Left ventricle myocardium superior (tissue), 1 donor: ENCODE measurements at places on chromosomes 3 and 15. TPM values are rescaled to one million over a fixed set of nuclear protein-coding genes. Genes with fewer than 3 reads are reported as not detected.

DNA sequence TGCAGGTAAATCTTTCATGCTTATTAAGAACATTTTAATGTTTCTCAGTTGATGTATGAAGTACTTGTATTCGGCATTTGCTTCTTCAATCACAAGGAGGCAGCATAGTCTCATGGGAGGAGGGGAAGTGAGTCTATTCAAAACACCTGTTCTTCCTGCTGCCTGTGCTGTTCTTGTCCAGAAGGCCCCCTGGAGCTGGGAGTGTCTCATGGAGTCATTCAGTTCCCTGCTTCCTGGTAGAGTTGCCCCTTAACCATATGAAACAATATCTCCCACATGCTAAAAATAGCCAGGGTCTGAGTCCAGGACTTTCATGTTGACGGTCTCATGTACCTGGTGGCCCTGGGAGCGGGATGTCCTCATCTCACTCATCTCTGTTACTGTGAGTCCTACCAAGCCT lies 15.5 kb upstream of the PPP1R2 start:
- no peak for DNase-seq

DNA sequence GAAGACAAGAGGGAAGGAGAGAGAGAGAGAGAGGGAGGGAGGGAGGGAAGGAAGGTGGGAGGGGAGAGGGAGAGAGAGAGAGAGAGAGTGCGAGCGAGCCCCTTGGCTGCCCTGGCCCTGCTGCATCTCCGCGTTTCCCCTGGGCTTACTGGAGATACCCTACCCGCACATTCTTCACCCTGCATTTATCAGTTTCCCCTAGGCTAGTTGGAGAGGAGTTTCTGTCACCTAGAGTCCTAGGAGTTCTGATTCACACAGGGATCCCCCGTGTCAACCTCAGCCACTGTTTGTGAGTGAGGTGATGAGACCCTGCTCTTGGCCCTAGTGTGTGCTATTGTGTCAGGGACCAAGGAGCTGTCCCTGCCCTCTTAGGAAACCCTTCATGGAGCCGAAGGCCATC lies 18.7 kb downstream of the BHLHE40 start:
- DNase-seq, result no peak

DNA sequence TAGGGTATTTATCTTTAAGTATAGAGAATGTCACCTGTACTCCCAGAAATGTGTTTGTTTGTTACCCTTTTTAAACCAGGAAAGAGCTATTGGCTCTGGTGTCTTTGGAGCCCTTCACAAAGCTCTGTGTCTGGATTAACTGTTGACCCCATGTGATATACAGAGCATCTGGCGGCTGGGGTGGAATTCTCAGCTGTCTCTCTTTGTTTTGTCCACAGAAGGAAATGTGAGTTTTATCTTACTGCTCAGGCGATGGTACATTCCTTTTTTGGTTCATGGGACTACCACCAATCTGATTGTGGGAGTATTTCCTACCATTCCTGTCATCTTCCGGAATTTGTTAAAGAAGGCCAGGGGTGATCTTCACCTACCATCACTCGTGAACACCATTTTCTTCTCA lies 120.3 kb downstream of the AKAP13 start:
- peak; percentile 37 for DNase-seq

DNA sequence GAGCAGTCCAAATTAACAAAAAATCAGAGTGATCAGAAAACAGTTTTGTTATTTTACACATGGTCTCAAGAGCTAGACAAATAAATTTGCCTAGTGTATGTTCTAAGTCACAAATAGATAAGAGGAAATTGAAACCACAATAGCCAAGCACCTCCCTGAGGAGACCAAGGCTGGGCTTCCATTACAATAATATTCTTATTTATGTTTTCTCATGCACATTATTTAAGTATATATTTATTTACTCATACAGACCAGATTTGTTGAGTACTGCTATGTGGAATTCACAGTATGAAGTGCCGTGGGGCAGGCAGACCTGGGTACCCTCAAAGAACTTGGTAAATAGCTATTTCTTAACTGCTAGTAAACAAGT lies 242.3 kb upstream of the ICE2 start:
- no peak for DNase-seq

- no peak for DNase-seq
Observed at GRCh38 chr3:156795890-156796481, 30.2 kb upstream of the LEKR1 start.

GRCh38 chr3:41320953-41321641 lies 121.8 kb downstream of the CTNNB1 start:
- DNase-seq, result no peak

DNA sequence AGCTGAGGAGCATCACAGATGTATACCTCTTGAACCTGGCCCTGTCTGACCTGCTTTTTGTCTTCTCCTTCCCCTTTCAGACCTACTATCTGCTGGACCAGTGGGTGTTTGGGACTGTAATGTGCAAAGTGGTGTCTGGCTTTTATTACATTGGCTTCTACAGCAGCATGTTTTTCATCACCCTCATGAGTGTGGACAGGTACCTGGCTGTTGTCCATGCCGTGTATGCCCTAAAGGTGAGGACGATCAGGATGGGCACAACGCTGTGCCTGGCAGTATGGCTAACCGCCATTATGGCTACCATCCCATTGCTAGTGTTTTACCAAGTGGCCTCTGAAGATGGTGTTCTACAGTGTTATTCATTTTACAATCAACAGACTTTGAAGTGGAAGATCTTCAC lies 3.0 kb downstream of the CCR8 start:
- DNase-seq, result peak; percentile 70

GRCh38 chr3:101685870-101686307 lies 629 bp downstream of the RPL24 start:
- DNase-seq, result no peak

Gene C2CD4B
- 1.7 TPM for total RNA-seq

Gene BCHE
- 2.6 TPM for total RNA-seq

Gene FOXB1
- not detected for total RNA-seq

Gene MDFIC2
- not detected for total RNA-seq

Gene FSIP1
- total RNA-seq, result 1.0 TPM

Gene SEC62
- 79.0 TPM for total RNA-seq

Gene U2SURP
- 40.4 TPM for total RNA-seq
